Activated effector memory CD4-positive, alpha-beta T cell treated with Interleukin-2 at 50 U/mL for 16 hours (primary cell): ENCODE measurements at places on chromosomes 7 and 10.

- DNase-seq: no peak
Observed at GRCh38 chr10:12177642-12178041, 18.0 kb downstream of the NUDT5 start.

- no peak for DNase-seq
Observed at GRCh38 chr7:157947504-157947903, 610.7 kb downstream of the DNAJB6 start.

DNA sequence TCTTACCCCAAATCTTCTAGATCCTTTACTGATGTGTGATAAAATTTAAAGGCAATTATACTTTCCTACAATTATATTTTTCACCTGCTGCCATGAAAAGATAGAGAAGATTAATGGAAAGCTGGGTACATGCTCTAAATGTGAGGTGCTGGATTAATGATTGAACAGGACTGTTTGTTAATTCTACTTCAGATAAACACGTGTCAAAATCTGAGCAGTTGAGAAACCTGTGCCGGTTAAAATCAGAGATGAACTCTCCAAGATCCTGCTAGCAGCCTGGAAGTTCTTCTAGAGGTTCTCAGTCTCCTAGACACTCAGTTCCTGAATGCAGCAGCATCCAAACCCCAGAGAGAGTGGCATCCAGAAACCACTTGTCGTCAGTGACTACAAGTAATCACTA is 69.2 kb downstream of the INHBA start:
- no peak for DNase-seq

GRCh38 chr10:10418387-10418786 is 599.3 kb upstream of the CELF2 start:
- no peak for DNase-seq

- no peak for DNase-seq
Observed at GRCh38 chr10:9825491-9826018, 1192.1 kb upstream of the CELF2 start.
